ENCODE measurements at places on chromosomes 3 and 15.

DNA sequence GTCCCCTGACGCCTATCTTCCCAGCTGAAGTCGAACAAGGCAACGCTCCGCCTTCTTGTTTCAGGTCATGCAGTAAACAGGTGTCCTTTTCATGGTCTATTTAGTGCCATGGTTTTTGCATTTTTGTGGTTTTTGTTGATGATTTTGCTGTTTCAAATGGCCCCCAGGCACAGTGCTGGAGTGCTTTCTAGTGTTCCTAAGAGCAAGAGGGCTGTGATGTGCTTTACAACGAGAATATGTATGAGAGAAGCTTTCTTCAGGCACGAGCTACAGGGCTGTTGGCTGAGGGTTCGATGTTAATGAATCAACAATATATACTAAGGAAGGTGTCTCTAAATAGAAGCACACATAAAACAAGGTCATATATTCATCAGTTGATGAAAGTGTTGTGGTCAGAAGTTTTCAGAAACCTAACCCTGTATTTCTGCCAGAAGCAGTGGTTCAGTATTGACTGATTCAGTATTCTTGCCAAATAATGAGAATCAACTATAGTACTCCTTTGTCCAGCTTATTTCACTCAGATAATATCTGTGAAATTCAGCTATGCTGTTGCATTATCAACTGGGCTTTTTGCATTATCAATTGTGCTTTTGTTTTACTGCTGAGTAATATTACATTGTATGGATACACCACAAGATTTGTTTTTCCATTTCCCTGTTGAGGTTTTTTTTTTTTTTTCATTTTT lies 18.5 kb downstream of the LIMD1 start:
- DNase-seq: no peak

DNA sequence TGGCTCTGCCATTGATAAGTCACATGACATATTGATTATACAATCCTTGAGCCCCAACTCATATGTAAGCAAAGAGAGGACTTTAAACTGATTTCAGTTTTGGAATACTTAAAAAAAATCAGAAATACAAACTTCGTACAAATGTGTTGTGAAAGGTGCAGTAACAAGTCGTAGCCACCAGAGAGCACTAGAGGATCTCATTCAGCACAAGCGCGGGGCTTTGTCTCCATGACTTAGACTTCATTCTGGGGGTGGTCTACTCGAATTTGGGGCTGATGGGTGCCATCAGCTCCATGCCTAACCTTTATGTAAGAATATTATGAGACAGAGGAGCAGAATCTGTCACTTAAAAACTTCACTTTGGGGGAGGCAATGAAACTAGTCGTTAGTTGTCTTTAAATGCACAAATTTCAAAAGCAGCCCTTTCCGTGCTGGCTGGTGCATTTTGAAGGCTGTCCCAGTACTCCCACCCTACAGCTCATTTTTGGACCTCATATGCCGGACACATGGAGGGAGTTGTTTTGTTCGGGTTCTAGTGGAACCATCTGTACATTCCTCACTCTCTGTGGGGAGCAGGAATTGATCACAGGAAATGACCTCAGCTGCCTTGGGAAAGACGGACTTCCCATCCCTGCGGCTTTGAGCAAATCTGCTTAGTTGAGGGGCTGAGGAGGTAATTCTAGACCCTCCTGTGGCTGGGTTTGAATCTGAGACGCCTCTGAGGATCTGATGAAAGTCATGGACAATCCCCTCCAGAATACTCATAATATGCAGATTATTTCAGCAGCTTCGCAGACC lies 27.5 kb upstream of the MASP1 start:
- DNase-seq: peak; percentile 74

DNA sequence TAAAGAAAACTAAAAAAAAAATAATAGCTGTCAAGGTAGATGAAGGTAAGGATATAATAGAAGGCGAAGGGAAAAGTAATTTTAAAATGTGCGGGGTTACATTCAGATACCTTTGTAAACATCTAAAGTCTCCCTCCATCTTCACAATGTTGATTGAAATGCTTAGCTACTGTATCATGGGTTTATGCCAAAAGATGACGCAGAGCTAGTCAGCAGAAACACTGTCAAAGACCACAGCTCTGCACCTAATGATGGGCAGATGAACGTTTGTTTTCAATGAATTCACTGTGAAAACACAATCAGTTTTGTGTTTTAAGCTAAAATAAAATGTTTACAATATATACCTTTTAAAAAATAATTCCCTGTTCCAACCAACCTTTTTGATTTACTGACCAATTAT lies 61.2 kb downstream of the RFTN1 start:
- DNase-seq: no peak

DNA sequence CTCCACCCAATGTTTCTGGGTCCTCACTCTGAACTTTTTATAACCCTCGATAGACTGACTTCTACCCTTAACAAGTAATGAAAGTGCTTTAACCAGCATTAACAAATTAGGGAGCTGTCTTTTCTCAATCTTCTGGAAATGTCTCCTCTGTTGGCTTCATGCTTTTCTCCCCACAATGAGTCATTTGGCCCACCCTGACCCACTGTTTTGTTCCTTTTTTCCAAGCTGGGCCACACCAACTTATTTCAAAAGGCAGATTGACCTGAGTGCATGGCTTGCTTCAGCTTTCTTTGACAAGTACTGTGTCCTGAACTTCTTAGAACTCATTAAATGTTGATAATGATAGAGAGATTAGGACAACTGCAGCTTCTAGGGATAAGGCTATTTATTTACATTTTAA lies 199.6 kb upstream of the SEMA6D start:
- DNase-seq: no peak

DNA sequence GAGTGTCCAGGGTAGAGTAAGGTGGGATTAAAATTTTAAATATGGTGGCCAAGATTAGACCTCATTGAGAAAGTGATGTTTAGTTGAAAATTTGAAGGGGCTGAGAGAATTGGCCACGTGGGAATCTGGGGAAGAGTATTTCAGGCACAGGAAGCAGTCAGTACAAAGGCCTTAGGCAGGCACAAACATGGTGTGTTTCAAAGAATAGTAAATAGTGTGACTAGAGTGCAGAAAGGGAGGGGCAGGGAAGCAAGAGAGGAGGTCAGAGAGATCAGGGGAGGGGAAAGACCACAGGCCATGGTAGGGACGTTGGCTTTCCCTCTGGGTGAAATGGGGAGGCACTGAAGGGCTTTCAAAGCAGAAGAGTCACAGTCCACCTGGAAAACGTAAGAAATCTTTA lies 36.6 kb upstream of the POMGNT2 start:
- no peak for DNase-seq

- DNase-seq: no peak
Observed at GRCh38 chr15:78651930-78652615, 11.1 kb upstream of the CHRNB4 start.

DNA sequence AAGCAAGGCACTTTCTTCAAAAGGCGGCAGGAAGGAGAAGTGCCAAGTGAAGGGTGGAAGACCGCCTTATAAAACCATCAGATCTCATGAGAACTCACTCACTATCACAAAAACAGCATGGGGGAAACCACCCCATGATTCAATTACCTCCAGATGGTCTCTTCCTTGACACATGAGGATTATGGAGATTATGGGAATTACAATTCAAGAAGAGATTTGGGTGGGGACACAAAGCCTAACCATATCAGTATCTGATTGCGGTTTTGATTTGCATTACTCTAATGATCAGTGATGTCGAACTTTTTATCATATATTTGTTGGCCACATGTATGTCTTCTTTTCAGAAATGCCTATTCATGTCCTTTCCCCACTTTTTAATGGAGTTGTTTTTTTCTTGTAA lies 549.3 kb upstream of the IL12A start:
- no peak for DNase-seq

GRCh38 chr15:76330080-76330680 lies 6.4 kb upstream of the ISL2 start:
- no peak for DNase-seq

GRCh38 chr3:43674345-43675085 lies 16.2 kb upstream of the ABHD5 start:
- no peak for DNase-seq

GRCh38 chr3:52121813-52122212 lies 32.4 kb downstream of the POC1A start:
- DNase-seq: no peak

DNA sequence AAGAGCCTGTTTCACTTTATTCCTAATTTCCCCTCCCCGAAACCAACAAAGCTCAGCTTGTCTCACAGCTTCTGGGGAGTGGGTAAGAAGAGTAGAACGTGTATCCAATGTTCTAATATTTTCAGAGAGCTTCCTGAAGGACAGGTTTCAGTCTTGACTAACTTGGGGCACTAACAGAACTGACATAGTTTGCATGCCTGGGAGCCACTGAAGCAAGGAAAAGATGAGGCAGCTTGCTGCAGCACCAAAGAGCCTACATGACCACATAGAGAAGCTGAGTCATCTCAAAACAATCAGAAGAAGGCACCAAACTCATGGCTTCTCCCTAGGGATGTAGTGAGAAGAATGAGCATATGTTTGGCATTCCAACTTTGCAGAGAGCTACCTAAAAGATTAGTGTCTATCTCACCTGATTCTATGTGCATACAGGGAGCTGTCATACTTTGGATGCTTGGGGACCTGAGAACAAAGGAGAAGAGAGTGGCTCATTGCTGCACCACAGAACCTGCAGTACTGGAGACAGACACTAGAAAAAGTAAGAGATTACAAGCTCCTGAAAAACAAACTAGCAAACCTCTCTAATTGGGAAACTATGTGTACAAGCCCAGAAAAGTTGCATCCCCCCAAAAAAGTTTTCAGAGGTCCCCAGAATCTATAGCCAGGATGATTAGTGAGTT lies 86.9 kb downstream of the DCLK3 start:
- no peak for DNase-seq

DNA sequence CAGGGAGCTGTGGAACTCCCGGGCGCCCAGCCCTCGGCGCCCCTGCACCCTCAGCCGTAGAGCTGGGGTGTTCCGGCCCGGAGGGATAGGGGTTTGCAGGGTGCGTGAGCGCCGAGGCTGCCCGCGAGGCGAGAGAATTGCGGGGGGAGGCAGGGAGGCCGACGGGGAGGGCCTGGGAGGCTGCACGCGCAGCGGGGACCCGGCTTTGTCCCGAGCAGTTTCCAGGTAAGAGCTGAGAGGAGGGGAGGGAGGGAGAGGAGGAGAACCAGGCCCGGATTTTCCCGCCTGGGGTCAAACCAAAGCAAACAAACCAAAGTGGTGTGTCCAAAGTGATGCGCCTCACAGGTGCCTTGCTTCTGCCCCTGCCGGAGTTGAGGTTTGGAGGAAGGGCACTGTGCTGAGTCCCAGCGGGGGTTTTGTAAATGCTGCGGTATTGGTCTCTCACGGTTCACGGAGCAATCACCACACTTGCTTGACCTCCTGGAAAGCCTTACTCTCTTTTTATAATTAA lies 146.4 kb downstream of the TJP1 start:
- DNase-seq: no peak

DNA sequence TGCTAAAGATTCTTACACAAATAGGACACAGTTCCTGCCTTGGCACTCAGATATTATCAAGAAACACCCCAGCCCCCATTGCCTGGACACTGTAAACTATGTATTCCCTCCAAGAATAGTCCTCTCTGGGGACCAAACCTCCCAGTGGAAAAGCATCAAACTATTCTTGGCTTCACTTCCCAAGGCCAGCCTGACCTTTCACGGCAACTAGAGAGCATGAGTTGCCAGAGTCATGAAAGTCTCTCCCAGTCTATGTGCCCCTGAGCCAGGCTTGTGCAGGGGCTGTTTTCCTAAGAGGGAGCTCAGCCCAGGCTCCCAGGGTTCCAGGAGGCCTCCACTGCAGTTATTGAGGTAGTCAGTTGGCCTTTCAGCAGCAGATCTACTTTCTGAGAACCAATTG lies 251.9 kb upstream of the TGFBR2 start:
- DNase-seq: no peak

DNA sequence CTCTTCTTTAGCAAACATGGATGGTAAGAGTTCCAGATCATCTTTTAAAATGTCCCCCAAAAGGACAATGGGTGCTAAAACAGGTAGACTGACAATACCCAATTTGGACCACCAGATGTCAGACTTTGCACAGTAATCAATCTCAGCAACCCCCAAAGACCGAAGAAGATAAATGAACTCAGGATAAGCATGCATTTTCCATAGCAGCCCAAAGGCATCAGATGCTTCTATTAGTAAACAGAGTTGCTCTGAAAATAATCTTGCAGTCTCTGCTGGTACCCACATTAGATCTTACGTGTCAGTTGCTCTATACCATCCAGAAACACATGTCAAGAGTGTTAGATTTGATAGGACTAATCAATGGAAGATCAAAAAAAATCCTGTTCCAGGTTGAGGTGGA lies 20.6 kb downstream of the MYH15 start:
- peak; percentile 83 for DNase-seq

- DNase-seq: peak; percentile 59
Observed at GRCh38 chr15:65837301-65838294, 31.7 kb upstream of the RAB11A start.

GRCh38 chr3:11904157-11904556 lies 57.5 kb upstream of the TAMM41 start:
- no peak for DNase-seq

- no peak for DNase-seq
Observed at GRCh38 chr3:131217296-131217741, 164.3 kb upstream of the NUDT16 start.

- no peak for DNase-seq
Observed at GRCh38 chr3:138173769-138174420, 826 bp downstream of the DBR1 start.

DNA sequence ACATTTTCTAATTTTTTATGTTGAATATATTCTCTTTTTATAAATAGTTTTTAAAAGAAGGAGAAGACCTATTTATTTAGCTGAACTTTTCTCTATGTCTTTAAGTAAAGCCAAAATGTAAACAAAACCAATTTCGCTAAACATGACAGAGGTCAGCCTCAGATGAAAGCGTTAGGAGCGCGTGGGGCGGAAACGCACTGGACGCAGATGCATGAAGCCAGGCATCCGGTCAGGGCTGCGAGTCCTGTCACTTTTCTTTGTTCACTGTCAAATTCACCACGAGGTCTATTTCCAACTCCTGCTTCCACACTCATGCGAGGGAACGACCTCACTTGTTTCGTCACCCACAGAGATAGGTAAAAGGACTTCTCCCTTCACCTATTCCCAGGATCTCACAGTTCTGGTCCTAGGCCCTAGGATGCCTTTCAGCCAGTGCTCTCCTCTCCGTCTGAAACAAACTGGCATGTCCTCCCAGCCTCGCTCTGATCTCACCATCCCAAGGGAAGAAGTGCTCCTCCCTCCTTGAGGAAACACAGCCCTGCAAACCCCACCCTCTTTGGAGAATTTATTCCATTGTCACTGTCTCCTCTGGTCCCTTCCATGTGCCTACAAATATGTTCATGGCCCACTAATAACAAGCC lies 57.9 kb downstream of the ITGB5 start:
- no peak for DNase-seq

DNA sequence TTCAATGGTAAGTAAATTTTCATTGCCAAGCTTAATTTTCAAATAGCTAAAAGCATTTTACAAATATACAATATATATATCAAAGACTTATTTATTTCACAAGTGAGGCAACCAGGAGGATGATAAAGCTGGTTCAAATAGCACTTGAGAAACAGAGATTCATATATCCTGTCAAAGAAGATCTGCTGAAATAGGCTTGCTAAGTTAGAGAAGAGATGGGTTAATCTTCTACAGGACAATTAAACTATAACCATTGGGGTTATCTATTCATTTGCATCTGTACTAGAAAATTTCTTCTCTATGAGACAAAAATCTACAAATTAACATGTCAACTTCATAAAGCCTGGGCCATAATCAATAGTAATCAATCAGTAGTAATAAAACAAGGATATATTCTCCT lies 637.7 kb upstream of the UBE2E2 start:
- DNase-seq: no peak

- no peak for DNase-seq
Observed at GRCh38 chr3:186173224-186173815, 64.4 kb upstream of the ETV5 start.

- DNase-seq: no peak
Observed at GRCh38 chr15:101482526-101483371, 6.8 kb downstream of the PCSK6 start.

Data from Ammon's horn (tissue), 1 donor.